ENCODE measurements at places on chromosomes 2 and 18. TPM values are rescaled to one million over a fixed set of nuclear protein-coding genes. Genes with fewer than 3 reads are reported as not detected.

DNA sequence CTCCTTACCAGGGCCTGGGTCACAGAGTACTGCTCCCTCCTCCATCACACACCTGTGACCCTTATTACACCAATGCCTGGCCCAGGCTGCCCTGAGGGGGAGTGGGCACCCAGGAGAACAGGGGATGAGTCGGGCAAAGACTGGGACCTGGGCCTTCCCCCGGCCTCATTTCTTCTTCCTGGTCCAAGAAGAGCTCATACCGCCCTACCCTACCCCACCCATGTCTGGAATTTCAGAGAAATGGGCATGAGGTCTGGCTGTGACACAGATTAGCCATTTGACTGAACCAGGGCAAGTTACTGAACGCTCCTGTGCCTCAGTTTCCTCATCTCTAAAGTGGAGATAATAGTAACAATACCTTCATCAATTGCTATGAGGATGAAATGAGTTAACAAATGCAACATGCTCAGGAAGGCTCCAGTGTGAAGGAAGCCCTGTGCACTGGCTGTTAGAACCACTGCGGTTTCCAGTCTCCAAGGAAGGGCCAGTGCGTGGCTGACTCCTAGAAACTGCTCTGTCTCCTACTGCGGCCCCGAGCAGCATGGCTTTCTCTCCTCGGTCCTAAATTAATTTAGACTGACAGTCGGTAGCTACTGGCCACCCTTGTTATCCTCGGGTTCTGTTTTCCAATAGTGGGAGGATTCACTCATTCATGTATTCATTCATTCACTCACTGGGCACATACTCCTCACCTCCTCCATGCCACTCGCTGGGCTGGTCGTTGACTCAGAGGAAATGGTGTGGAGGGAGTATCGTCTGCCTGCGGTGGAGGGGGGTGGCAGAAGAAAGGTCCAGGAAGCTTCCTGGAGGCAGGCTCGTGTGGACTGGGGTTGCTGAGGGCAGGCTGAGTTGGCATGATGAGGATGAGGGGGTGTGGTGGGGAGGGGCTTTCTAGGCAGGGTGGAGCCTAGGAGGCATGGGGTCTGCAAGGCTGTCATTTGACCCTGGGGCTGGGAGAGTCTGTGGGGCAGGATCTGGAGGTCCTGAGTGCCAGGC, 175.6 kb downstream of the GLI2 start:
- DNase-seq: no peak

DNA sequence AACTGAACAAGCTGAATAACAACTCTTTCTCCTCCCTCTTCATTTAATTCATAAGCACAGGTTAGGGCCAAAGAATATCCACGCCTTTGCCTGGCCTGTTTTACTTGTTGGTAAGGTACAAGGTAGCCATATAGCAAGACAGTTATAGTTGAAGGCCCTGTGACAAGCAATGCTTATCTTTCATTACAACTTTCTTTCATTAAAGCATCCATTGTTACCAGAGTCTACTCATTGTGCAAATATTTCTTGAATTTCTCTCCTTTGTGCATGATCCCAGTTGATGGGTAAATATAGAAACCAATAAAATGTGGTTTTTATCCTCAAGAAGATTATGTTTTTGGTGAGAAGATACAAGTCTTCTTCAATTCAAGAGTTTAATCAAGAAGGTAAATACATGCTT, 140.2 kb downstream of the UBE2E3 start:
- no peak for DNase-seq

GRCh38 chr2:110748489-110748867, 16.1 kb downstream of the ACOXL start:
- no peak for DNase-seq

DNA sequence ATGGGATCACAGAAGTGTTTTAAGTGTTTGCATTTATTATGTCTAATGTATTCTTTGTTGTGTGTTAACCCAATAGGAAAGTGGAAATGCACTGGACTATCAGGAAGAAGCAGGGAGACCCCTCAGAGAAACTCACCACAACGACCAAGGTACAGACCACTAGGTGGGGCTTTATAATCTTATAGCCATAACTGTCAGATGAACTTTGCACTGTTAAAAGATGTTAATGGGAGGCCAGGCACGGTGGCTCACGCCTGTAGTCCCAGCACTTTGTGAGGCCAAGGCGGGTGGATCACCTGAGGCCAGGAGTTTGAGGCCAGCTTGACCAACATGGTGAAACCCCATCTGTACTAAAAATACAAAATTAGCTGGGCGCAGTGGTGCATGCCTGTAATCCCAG, 73.2 kb downstream of the SUMO1 start:
- DNase-seq: no peak

The CENPA gene
- total RNA-seq: 2.8 TPM

DNA sequence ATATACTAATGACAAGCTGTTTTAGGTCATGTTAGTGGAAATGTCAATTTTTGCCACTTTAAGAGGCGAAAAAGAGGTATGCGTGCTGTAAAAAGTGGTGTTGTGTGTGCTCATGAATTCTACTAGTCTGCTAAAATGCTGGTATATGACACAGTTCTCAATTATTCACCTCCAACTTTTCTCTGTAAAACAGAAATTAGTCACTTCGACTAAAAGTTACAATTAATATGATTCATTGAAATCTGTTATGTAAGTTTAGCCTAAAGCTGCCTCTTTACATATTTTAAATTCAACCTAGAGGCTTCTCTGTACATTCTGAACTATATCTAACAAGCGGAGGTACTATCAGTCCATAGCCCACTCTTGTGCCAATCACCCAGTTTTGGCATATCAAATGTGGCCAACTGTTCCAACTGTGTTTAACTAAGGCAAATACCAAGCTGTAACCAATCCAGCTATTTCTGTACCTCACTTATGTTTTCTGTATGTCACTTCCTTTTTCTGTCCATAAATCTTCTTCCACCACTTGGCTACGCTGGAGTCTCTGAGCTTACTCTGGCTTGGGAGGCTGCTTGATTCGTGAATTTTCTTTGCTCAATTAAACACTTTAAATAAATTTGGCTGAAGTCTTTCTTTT, 20.8 kb downstream of the BAZ2B start:
- DNase-seq: no peak

DNA sequence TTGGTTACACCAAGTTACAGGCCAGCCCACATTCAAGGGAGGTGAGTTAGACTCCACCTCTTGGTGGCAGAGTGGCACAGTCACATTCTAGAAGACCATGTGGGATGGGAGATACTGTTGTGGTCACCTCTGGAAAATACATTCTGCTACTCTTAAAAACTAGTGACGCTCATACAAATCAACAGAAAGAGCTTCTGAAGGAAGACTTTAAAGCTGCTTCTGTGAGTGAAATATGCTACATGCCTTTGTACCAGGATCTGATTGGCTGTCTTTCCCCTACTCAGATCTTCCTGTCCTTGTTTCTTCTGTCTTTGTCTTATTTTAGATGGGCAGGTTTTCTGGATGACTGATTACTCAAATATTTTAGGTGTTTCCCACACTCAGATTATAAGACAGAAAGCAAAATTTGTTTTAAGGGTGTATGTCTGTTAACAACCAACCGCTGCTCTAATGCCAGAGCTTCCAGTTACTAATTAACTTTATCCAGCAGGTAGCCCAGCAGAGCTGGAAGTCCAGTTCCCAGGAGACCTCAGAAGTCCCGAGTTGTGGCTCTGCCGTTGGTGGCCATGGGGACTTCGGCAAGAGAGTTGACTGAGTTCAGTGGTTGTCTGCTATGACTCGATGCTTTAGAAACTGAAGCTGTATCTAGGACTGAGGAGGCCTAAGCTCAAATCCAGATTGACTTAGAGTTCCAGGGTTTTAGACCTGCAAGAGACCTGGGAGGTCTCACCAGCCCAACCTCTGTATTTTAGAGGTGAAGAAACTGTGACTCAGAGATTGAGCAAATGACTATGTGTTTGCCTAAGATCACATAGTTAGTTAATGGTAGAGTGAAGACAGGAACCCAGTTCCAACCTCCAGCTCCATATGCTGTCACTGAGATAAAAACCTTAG, 7.4 kb downstream of the IL1R2 start:
- DNase-seq: no peak

DNA sequence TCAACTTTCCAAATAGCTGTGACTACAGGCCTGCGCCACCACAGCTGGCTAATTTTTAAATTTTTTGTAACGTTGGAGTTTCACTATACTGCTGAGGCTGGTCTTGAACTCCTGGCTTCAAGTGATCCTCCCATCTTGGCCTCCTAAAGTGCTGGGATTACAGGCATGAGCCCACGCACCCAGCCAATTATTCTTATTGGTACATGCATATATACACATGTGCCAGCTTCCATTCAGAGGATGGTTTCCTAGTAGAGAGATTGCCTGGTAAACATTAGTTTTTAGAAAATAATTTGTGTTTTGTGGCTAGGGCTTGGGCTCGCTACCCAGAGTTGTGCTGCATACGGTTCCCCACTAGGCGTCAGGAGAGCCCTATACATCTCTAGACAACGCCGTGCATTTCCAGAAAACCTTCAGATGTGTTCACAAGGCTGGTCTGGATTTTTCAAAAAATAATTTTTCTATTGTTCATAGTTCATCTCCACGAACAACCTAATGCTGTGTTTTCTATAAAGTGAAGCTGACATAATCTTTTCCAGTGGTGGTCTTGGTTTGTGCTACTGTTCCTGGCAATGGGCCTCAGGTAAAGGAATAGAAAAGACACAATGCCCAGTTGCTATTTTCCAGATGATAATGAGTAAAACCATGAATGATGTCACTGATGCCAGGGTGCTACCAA, 14.6 kb upstream of the AFG3L2 start:
- DNase-seq: no peak

- no peak for DNase-seq
Measured at GRCh38 chr18:30343090-30343489, 699.5 kb downstream of the DSC3 start.

DNA sequence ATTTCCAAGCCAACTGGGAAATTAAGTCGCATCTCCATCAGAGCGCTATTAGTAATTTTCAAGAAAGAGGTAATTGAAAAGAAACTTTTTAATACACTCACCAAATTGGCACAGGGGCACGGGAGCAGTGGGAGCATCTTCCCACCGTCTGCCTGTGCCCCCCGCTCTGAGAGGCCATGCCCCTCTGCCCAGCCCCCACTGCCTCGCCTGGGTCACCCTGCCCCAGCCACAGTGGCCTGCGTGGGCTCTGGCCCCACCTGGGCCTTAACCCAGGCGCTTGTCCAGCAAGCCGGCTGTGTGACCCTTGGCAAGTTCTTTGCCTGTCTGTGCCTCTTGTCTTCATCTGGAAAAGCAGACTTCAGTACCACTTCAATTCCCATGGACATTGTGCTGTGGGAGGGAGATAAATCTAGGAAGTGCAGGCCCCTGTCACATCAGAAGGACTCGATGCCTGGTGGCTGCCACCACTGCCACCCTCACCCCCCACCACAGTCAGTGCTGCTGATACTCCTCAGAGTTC, 31.9 kb downstream of the GLI2 start:
- DNase-seq: no peak

GRCh38 chr2:70426341-70426740, 124.5 kb upstream of the FAM136A start:
- DNase-seq: no peak

DNA sequence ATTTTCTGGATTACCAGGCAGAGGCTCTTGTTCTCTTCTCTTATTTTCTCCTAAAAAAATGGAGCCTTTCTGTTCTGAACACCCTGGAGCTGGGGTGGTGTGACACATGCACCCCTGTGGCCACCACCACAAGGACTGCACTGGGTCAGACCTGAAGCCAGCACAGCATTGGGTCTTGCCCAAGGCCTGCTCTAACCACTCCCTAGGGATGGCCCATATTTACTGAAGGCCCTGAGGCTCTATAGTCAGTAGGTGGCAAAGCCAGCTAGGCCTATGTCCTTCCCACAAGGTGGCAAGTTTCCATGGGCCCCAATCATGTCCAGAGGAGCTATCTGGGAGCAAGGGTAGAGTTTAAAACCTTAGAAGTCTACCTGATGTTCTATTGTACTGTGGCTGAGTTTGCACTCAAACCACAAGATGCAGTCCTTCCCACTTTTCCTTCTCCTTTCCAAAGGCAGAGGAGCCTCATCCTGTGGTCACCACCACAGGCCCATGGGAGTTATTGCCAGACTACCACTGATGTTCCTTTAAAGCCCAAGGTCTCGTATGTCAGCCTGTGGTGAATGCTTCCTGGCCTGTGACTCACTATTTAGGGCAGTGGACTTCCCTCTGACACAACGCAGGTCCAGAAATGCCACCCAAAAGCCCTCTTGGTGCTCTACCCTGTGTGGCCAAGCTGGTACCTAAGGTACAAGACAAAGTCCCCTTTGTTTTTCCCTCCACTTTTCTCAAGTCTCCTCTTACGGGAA, 15.0 kb upstream of the FMNL2 start:
- no peak for DNase-seq

DNA sequence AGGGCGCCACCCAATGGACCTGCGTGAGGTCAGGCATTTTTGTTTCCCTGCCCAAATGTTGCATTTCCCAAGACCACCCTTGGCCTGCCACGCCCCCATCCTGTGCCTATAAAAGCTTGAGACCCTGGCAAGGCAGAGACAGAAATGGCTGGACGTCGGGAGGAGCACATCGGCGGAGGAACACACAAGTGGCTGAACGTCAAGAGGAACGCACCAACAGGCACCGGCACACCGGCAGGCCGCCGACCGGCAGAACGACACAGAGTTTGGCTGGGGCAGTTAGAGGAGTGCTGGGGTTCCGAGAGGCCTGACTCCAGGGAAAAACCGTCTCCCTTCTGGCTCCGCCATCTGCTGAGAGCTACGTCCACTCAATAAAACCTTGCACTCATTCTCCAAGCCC, 35.9 kb downstream of the DCDC2C start:
- no peak for DNase-seq

DNA sequence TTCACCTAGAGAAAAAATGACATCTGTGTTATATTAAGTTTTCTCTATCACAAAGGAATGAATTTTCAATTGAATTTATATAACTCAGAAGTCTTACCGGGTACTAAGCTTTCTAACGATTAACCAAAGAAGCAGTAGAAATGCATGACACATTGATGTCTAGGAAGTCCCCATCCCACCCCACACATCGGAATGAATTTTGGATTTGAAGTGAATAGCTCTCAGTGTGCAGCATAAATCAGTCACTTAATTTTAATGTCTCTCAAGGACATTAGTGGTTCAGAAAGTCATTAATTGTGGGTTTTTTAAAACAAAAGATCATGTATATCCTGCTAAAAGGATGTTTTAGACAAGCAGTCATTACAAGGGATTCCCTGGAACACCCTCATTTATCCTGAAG, 141.4 kb upstream of the PIEZO2 start:
- DNase-seq: no peak

- DNase-seq: no peak
Measured at GRCh38 chr2:17583166-17583565, 42.7 kb downstream of the VSNL1 start.
